ENCODE measurements at places on chromosomes 3 and 15. TPM values are rescaled to one million over a fixed set of nuclear protein-coding genes. Genes with fewer than 3 reads are reported as not detected.

DNA sequence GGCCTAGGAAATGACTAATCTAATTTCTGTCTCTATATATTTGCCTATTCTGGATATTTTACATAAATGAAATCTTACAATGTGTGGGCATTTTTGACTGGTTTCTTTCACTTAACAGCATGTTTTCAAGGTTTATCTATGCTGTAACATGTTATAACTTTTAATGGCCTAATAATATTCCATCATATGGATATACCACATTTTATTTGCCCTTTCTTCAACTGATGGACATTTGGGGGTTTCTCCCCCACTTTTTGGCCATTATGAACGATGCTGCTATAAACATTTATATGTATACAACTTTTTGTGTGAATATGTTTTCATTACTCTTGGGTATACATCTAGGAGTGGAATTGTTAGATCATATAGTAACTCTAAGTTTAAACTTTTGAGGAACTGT is 357.3 kb upstream of the ADAMTS9 start:
- no peak for DNase-seq

DNA sequence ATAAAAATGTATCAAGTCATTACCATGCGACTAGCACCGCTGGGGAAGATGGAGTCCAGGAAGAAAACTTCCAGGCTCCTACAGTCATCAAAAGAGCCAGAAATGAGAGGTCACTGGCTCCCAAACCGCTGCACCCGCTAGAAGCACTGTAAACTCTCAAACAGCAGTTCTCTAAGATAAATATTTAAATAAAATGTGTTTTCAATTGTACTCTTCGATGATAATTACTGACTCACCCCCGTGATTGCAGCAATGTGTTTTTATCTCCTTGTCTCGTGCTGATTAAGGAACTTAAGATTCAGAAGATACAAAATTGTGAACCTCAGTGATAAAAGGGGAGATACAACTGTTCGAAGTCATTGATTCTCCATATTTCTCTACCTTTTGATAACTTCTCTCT is 45.8 kb upstream of the FOXP1 start:
- no peak for DNase-seq

- DNase-seq, result no peak
Measured at GRCh38 chr3:54515441-54516213, 393.3 kb downstream of the CACNA2D3 start.

GRCh38 chr3:78839693-78840092 is 928.1 kb downstream of the ROBO1 start:
- DNase-seq, result no peak

DNA sequence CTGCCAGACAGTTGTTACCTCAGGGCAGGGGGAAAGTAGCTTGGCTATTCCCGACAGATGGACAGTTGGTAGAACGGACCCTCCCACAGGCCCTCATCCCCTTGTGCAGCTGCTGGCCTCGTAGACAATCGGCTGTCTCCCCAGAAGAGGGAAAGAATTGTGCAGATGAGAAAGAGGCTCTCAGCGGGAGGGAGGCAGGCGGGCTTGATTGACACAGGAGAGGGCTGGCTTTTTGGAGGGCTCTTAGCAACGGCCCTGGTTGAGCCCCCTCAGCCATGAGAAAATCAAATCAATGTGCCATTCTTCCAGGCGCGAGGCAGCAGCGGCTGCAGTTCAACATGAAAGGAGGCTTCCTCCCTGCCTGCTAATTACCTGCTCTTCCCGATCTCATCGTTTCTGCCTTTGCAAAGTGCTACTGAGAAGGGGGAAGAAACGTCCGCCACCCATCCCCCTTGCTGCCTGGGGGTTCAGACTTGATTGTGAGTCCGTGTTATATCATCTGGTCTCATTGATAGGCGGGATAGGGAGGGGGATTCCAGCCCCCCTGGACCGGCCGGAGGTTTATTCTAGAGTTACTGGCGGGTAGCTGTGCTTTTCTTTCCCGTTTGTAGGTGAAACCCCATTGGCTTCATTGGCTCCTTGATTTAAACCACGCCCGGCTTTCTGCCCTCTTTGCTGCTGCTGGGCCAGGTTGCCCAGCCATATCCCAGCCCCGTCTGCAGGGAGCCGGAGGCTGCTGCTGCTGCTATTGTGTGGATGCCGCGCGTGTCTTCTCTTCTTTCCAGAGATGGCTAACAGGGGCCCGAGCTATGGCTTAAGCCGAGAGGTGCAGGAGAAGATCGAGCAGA is at the start of gene TAGLN3:
Gene TAGLN3, plus strand, starts transcription at position 287 of the 848 bp plus-strand sequence. Its CDS starts 501 bp downstream, at position 788.
- DNase-seq, result peak; percentile 48

DNA sequence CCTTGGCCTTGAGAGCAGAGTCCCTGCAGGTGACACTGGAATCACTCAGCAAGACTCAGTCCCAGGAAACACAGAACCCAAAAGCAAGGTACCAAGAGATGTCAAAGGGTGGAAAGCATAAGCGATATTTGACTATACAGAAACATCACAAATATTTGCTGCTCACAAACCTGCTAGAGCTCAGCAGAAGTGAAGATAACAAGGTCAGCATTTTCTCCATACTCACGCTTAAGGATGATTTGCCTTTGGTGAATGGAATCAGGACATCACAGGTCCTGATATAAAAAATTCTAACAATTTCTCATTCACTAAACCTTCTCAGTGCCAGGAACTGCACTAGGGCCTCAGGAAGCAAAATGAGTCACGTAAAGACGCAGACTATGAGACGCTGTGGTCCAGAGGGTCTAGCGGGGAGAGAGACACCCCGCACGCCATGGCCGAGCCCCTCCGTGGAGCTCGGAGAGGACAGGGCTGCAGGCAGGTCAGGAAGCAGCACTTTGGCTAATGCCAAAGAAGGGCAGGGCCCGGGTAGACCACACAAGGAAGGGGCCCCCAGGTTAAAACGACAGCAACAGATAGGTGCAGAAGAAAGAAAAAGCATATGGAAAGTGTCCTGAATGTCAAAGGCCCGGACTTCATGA is 10.7 kb downstream of the PCSK6 start:
- DNase-seq, result no peak

- DNase-seq, result no peak
Measured at GRCh38 chr15:49306551-49306950, 116.5 kb upstream of the FGF7 start.

DNA sequence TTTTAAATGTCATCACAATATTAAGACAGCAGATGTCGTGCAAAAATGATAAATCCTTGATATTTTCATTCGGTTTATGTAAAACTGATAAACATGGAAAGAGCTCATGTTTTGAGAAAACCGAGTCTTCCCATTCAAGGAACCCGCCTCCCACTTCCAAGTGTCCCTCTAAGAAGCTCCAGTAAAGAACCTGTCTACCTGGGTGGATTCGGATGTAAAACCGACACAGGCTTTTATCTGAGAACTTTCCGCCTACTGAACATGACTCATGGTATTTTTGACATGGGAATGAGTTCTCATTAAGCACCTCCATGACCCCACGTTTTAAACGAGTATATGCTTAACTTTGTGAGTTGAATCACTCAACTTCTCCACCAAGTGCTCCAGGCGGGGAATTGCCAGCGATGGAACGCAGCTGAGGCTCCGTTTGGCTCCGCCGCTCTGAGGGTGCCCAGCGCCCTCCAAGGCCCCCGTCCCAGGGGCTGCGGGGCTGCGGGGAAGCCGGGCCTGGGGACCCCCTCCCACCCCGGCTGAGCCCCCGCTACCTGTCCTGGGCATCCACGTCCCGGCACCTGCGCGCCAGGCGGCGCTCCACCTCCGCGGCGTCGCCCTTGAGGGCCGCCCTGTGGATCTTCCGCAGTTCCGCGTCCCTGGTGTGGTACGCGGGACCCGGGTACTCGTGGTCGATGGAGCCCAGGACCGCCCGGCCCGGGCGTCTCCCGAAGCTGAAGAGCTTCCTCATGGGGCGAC is 119.9 kb downstream of the LMLN start:
- no peak for DNase-seq

- DNase-seq, result no peak
Measured at GRCh38 chr15:77031376-77032050, 36.6 kb downstream of the PSTPIP1 start.

DNA sequence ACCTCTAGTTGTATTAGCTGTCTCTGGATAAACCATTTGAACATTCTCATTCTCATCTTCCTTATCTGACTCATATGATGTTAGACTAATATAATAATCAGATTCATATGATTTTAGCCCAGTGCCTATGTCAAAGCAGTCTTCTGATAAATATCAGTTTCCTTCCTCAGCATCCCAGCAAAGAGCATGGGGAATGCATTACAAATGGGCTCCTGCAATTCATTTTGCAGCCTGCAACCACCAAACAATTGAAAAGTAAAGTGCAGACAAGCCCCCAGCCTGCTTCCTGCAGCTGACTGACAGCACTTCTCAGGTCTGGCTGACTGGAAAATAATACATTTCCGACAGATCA is 78.2 kb upstream of the STAC start:
- DNase-seq, result no peak

DNA sequence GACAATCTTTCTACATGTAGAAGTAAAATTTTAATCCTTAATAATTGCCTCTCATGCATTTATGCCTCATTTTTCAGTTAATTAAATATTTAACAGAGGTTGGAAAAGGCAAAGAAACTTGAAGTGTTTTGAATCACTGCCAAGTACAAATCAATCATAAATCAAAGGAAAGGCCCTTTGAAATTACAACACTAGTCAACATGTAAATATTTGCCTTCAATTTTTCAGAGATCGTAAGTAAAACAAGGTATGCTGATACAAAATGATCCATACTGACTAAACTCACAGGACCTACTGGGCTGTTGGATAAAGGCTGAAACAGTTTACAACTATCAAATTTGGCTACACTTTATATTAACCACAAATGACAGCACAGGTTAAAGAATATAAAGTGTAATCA is 33.9 kb downstream of the ZBBX start:
- no peak for DNase-seq

The CP gene
- 2.2 TPM for total RNA-seq

The XCR1 gene
- 0.06 TPM for total RNA-seq

The ACTC1 gene
- 3,379 TPM for total RNA-seq

The UPK1B gene
- not detected for total RNA-seq

The ZNF860 gene
- not detected for total RNA-seq

The DENND6A gene
- 11.3 TPM for total RNA-seq

Data from psoas muscle (tissue), 8 donors.